Body of pancreas (tissue), 4 donors: ENCODE measurements at places on chromosomes 1 and 21. TPM values are rescaled to one million over a fixed set of nuclear protein-coding genes. Genes with fewer than 3 reads are reported as not detected.

DNA sequence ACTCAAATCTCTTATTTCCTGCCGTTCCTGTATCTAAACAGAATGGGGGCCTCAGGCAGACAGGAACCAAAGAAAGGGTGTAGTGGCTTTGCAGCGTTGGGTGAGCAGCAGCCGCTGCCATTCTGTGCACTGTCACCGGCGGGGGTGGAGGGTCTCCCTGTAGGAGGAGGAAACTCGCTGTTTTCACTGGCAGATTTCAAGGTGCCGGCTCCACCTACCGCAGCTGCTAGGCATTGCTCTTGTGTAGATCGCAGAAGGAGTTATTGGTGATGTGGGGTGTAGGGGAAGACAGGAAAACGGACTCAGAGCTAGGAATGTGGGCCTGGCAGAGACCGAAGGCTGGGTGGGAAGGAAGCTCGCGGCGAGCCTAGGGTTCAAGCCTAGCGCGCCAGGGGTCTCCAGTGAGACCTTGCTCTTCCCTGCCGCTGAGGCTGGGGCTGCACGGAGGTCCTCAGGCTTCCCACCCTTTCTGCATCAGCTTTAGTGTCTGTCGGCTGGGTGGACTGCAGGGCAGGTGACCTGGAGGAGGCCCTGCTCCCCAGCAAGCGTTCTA is 20.8 kb downstream of the ATP5PO start:
- no peaks in the 10 kb centered on the region for H3K36me3 ChIP-seq
- peak; percentile 52 for DNase-seq
- H3K4me3 ChIP-seq = no peak overlapping the region
- no peaks in the 10 kb centered on the region for H3K27me3 ChIP-seq
- H3K27ac ChIP-seq = no peak overlapping the region

RGS13 gene
- not detected for total RNA-seq

FASLG gene
- not detected for total RNA-seq

ASAP3 gene
- total RNA-seq = 39.4 TPM

TRAF3IP3 gene
- 4.7 TPM for total RNA-seq

SLAMF1 gene
- total RNA-seq = not detected
